ENCODE measurements at places on chromosomes 13 and 19.

- DNase-seq, result no peak
Measured at GRCh38 chr19:39506944-39507714, 7.8 kb upstream of the SELENOV start.

GRCh38 chr13:51231456-51231855 lies 9.3 kb downstream of the FAM124A start:
- no peak for DNase-seq

DNA sequence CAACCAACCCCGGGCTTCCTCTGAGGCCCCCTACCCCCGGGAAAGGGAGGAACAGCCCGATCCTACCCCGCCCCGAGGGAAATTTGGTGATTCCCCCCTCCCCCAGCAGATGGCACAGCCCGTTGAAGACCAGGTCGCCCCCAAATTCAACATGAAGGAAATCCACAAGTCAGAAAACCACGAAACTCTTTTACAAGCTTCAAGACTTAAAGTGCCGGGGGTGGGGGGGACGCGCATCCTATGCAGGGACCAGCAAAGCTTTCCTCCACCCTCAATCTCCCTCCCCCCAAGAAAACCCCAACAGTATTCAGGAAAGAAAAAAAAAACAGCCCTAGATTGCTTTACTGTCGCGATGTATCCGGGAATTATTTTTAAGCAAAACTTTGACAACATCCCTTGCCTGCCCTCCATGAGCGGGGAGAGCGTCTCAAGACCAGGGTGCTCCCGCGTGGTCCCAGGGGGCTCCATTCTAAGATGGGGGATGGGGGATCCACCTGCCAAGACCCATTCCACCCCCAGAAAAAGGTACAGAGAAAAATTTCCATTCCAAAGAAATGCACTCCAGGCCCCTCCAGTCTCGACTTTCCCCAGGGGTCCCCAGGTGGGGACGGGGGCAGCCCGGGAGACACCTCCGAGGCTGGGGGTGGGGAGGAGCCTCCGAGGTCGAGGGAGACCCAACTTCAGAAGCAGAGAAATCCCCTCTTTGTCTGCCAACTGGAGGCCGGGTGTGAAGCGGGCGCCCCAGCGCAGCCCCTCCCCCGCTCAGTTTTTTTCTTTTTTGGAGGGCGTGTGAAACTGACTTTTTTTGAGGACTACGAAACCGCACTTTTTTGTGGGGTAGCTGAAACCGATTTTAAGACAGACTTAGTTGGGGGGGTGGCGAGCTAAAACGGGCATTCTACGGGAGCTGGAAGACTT lies 1.5 kb downstream of the TCF3 start:
- DNase-seq, result peak; percentile 51

GRCh38 chr19:44573183-44573582 lies 40.2 kb upstream of the IGSF23 start:
- DNase-seq, result no peak

DNA sequence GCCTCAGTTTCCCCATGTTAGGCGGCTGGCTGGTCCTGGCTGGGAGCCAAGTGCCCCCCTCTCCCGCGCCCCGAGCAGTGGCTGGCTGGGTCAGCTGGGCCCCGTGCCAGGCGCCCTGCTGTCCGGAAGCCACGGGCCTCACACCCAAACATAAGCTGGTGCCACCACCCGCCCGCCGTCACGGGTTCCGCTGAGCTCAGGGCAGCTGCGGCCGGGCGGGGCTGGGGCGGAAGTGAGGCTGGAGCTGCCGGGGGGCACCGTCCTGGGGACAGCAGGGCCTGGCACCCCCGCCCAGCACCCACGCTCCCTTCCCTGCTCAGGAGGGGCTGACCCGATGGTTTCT lies 19.3 kb downstream of the HCN2 start:
- no peak for DNase-seq

- DNase-seq, result no peak
Measured at GRCh38 chr19:13017306-13018034, 22.2 kb downstream of the NFIX start.

DNA sequence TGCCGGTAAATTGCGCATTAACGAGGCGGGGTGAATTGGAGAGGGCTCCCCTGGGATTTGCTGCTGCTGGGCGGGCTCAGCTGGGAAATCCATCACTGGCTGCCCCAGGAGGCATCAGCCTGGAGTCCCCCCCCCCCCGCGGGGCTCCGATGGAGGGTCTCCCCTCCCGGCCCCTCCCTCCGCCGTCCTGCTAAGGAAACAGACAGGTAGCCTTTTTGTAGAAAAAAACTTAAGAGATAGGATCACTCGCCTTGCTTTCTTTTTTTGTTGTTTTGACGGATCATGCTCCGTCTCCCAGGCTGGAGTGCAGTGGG lies 6.8 kb downstream of the TLE6 start:
- DNase-seq, result no peak

GRCh38 chr19:13842291-13843103 lies 34.4 kb upstream of the NANOS3 start:
- DNase-seq, result peak; percentile 77

DNA sequence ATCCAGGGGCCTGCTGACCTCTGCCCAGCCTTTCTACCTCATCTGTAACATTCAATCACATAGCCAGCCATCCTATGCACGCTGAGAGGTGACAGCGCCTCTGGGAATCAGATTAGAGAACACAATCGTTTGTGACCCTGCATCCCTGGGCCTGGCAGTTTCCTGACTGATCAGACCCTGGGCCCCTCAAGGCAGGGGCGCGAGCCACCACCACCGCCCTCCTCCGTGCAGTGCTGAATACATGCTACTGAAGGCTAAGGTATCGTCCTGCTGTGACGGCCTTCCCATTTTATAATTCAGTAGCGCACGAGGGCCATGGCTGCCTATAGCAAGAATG lies 1.3 kb downstream of the TMTC4 start:
- DNase-seq, result no peak

GRCh38 chr13:27774651-27775050 lies 17.6 kb upstream of the GSX1 start:
- no peak for DNase-seq

DNA sequence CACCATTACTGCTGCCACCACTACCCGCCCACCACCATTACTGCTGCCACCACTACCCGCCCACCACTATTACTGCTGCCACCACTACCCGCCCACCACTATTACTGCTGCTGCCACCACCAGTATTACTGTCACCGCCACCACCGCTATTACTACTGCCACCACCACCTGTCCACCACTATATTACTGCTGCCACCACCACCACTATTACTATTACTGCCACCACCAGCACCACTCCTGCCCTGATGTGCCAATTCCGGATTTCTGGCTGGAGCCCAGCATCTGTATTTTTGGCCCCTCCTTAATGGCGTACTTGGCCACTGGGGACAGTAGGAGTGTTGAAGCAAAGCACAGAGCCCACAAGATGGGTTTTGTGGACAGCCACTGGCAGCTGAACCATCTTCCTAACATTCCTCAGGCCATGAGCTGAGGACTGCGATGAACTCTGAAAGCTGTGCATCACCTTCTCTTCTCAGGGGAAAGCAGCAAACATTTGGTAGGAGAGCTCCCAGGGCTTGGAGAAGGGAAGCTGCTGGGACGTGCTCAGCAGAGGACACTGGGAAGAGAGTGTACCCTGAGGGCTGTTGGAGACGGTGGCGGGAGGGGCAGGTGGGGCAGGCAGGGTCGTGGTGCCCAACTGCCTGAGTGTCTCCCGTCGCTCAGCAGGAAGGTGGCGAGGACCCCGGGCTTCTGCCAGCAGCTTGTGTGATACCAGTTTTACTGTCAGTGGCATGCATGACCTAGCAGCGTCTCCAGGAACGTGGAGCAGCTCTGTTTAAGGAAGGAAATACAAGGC lies 23.0 kb downstream of the CUL4A start:
- no peak for DNase-seq

GRCh38 chr13:113972451-113973217 lies 1.2 kb downstream of the C13orf46 start:
- no peak for DNase-seq

- no peak for DNase-seq
Measured at GRCh38 chr13:50512474-50513299, 330.8 kb downstream of the DLEU7 start.

DNA sequence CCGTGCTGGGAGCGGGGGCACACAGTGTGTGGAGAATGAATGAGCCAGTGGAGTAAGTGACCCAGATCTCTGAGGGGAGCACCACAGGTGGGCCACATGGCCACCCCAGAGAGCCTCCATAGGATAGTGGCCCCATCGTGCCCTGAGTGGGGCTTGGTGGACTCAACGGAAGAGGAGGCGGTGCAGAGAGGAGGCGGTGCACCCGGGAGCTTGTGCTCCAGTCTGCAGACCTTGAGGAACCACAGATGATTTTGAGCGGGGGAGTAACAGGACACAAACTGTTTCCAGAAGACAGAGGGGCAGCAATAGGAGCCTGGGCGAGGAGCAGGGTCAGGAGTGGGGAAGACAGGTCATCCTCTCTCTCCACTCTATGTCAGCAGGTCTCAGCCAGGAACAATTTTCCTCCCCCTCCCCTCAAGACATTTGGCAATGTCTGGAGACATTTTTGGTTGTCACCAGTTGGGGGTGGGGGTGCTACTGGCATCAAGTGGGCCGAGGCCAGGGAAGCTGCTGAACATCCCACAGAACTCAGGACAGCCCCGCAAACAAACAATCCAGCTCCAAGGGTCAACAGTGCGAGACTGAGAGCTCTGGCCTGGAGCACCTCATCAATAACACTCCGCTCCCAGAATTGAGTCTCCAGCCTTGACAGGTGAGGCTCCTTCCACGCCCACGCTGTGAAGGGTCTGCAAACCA lies 182.2 kb downstream of the USP12 start:
- DNase-seq, result no peak

GRCh38 chr13:97659602-97660001 lies 225.6 kb downstream of the RAP2A start:
- DNase-seq, result no peak

DNA sequence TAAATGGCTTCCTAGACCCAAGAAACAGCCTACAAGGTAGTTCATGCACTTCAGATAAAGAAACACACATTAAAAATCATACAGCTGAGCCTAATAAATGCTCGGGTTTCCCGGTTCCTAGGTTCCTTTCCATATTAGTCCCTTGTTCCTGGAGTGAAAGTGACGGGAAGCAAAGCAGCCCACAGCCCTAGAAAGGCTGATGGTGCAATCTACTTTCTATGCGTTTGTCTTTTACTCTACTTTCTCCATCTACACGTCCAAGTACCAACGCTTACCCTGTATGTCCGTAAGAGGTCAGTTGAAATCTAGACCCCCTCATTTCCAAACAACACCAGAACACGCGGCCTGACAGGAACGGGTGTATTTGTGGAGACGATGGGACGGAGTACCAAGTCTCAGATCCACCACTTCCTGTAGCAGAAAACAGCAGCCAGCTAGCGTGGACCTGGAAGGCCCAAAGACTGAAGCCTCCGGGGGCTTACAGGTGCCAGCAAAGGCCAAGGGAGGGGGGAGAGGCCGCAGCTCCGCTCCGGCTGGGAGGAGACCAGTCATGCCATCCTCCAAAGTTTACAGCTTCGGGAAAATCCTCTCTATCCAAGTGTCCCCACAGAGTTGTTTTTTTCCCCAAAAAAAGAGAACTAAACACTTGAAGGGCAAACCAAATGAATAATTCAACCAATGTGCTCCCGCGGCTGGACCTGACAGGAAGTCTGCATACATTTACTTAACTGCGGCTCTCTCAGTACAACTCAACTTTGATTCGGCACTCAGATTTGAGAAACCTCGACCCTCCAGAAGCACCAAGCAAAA lies 34.1 kb downstream of the STK24 start:
- no peak for DNase-seq

GRCh38 chr13:25874064-25874737 lies 177.6 kb downstream of the SHISA2 start:
- DNase-seq, result no peak

GRCh38 chr13:72163678-72164077 lies 296.7 kb upstream of the DACH1 start:
- DNase-seq, result no peak

- no peak for DNase-seq
Measured at GRCh38 chr13:26219726-26220125, 2.4 kb downstream of the RNF6 start.

- no peak for DNase-seq
Measured at GRCh38 chr13:79423340-79423739, 17.3 kb upstream of the RBM26 start.

DNA sequence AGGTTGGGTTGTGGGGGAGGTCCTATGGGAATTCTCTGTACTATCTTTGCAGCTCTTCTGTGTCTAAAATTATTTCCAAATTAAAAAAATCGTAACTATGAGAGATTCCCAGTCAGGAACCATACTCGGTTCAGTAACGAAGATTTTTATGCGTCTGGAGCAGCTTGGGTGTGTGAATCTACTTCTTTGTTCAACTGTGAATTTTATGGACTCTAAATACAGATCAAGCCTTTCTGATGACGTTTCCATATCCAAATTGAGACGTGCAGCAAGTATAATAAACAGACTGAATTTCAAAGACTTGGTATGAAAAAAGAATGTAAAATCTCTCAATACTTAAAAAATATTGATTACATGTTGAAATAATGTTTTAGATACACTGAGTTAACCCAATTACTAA lies 30.9 kb downstream of the MLLT1 start:
- no peak for DNase-seq

DNA sequence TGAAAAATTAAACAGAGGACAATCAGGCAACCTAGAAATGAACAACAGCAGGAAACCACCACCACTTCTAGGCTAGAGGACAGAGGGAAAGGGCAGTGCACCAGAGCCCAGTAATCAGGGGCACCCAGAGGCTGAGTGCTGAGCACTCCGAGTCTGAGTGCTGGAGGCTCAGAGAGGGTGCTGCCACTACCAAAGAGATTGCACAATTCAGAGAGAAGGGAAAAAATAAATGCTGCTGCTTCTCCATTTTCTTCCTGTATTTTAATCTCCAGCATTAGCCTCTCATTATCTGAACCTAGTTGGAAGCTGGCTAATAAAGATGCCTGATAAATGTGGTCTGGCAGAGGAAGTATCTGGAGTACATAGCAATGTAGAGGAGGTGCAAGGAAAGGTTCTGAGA lies 11.8 kb upstream of the ZNF175 start:
- no peak for DNase-seq

DNA sequence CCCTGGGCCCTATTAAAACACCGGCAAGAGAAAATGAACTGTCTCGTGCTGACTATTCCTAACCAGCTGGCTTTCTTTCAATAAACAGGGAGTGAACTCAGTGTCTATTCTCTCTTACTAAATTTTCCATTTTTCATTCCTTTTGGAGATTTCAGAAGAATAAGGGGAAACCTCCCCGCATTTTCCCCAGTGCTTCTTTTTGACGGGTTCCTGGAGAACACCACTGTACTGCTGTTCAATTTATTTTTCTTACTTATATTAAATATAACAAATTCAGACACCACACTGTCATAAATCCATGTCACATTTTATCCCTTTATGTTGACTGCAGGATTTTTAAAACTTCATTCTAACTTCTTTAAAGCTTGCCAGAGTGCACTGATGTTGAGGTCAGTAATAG lies 75.8 kb downstream of the DCLK1 start:
- DNase-seq, result no peak

GRCh38 chr13:113536461-113537110 lies 46.1 kb upstream of the DCUN1D2 start:
- no peak for DNase-seq

GRCh38 chr13:53415135-53415534 lies 386.5 kb downstream of the OLFM4 start:
- DNase-seq, result no peak

All from T-helper 22 cell (primary cell).